CD8-positive, alpha-beta memory T cell (primary cell): ENCODE measurements at places on chromosomes 4 and X. TPM values are rescaled to one million over a fixed set of nuclear protein-coding genes. Genes with fewer than 3 reads are reported as not detected.

GRCh38 chr4:107800706-107801105, 24.0 kb upstream of the SGMS2 start:
- no peaks in the 10 kb centered on the region for H3K36me3 ChIP-seq
- H3K4me3 ChIP-seq, result no peak overlapping the region
- H3K4me1 ChIP-seq, result no peaks in the 10 kb centered on the region
- H3K27me3 ChIP-seq, result no peaks in the 10 kb centered on the region
- no peak overlapping the region for H3K27ac ChIP-seq

DNA sequence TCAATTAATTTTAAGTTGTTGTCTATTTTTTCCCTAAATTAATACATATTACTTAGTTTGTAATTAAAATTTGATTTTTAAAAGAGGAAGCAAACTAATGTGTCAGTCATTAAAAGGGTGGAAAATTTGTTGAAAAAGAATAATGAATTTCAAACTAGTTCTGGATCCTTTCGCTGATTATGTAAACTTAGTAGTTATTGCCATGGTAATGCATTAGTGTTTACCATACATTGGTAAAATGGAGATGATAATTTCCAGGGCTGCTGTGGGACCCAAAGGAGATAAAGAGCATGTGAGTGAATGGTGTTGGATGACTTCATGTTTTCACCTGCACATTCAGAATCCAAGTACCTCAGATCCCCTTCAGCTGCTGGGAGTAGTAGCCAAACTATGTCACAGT, 6.5 kb downstream of the BEX3 start:
- H3K27me3 ChIP-seq, result no peaks in the 10 kb centered on the region
- H3K4me1 ChIP-seq, result no peaks in the 10 kb centered on the region

DNA sequence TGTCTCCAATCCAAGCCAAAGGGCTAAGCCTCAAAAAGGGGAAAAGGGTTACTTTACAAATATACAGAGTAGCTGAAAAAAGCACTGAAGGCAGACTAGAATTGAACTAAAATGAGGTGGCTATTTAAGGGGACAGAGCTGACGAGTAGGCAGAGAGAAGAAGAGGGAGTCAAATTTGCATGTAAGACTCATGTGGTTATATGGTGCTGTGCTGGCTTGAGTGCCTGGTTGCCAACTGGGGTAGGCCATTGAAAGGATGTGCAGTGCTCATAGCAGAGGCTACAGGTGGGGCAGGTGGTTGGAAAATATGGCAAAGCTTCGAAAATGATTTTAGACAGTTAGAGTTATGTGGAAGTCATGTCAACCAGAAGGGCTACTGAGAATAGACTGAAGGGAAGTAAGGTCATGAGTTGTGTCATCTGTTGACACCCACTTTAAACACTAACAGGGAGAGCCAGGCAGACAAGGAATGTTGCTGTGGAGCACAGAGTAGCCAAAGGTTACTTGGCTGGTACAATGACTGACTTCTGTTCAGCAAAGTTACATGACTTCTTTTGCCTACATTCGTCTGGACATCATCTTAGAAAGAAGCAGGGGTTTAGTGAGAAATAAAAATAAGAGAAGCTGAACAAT, 1210.4 kb downstream of the ADGRL3 start:
- DNase-seq, result no peak
- no peaks in the 10 kb centered on the region for H3K36me3 ChIP-seq
- no peak overlapping the region for H3K4me3 ChIP-seq
- H3K27ac ChIP-seq, result no peak overlapping the region
- no peaks in the 10 kb centered on the region for H3K27me3 ChIP-seq
- no peaks in the 10 kb centered on the region for H3K4me1 ChIP-seq

DNA sequence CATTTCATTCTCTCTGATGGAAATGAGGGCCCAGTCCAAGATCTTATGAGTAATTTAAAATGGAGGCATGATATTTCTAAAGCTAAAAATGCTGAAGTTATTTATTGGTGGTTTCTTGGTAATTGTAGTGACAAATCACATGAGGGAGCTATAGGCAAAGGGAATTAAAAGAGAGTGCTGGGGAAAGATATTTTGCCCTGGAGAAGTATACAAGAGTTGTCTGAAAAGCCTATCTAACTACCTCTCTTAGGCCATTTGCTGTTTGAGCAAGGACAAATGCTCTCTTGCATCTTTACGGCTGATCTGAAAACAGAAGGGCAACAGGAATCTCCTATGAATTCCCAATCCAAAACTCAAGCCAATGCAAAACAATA, 89.4 kb downstream of the FMR1NB start:
- H3K36me3 ChIP-seq, result no peaks in the 10 kb centered on the region
- H3K4me3 ChIP-seq, result no peak overlapping the region
- DNase-seq, result no peak
- H3K27ac ChIP-seq, result no peak overlapping the region

DNA sequence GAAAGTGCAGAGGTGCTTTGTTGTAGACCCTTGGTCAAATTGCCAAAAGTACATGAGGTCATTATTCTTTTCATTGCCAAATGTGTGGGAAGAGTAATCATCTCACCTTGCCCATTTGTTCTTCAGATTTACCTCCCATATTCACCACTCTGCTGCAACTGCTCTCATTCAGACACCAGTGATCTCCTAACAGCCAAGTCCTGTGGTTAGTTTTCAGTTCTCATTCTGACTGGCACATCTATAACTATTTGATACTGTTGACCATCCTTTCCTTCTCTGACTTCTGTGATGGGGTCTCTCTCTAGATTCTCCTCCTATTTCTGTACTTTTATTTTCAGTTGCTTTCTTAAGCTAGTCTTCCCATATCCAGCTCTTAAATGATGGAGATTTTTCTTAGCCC, 39.8 kb downstream of the GRIA3 start:
- no peaks in the 10 kb centered on the region for H3K4me1 ChIP-seq
- DNase-seq, result no peak
- H3K4me3 ChIP-seq, result no peak overlapping the region
- H3K36me3 ChIP-seq, result no peaks in the 10 kb centered on the region
- H3K27me3 ChIP-seq, result no peaks in the 10 kb centered on the region

- no peaks in the 10 kb centered on the region for H3K36me3 ChIP-seq
- no peak overlapping the region for H3K27ac ChIP-seq
- no peaks in the 10 kb centered on the region for H3K4me1 ChIP-seq
- no peak overlapping the region for H3K4me3 ChIP-seq
Measured at GRCh38 chr4:147096667-147097604, 151.3 kb upstream of the TTC29 start.

DNA sequence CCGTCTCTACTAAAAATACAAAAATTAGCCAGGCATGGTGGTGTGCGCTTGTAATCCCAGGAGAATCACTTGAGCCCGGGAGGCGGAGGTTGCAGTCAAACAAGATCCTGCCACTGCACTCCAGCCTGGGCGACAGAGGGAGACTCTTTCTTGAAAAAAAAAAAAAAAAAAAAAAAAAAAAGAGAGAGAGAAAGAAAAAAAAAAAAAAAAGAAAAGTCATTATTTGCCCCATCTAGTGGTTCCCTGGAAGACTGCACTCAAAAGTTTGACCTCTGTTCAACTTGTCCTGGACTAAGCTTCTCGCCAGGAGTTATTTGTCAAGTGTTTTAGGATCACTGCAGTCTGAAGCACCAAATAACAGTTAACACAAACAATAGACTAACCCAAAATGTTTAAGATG, 45.3 kb upstream of the KCTD8 start:
- H3K4me1 ChIP-seq, result no peaks in the 10 kb centered on the region
- H3K27ac ChIP-seq, result no peak overlapping the region
- no peaks in the 10 kb centered on the region for H3K36me3 ChIP-seq
- DNase-seq, result no peak

DNA sequence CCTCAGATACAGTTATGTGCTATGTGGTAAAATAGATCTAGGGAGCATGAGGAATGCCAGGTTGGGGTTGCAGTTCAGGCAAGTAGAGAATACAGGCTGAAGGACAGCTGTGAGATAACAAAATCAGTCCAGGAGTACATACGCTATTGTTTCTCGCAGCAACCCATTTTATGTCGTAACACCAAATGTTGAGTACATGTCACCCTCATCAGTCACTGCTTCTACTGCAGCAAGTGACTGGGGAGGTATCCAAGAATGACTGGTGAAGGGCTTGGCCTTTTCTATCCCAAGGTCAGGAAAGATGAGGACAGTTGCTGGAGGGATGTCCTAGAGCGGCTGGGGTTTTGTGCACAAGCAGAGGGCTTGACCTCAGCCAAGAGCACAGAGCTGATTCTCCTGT, 172.1 kb downstream of the CBR4 start:
- H3K4me3 ChIP-seq, result no peak overlapping the region
- H3K4me1 ChIP-seq, result no peaks in the 10 kb centered on the region
- no peak overlapping the region for H3K27ac ChIP-seq
- no peak for DNase-seq
- H3K36me3 ChIP-seq, result no peaks in the 10 kb centered on the region

- no peaks in the 10 kb centered on the region for H3K27me3 ChIP-seq
- no peak for DNase-seq
- H3K4me3 ChIP-seq, result no peak overlapping the region
- no peak overlapping the region for H3K27ac ChIP-seq
Measured at GRCh38 chrX:27622883-27623282, 32.7 kb downstream of the DCAF8L2 start.

GRCh38 chr4:155392481-155393184, 15.9 kb upstream of the MAP9 start:
- no peak overlapping the region for H3K4me3 ChIP-seq
- no peaks in the 10 kb centered on the region for H3K27me3 ChIP-seq
- H3K36me3 ChIP-seq, result no peaks in the 10 kb centered on the region
- H3K4me1 ChIP-seq, result no peaks in the 10 kb centered on the region

- H3K4me3 ChIP-seq, result no peak overlapping the region
Measured at GRCh38 chr4:113447061-113447460, 314.5 kb downstream of the CAMK2D start.

- no peak overlapping the region for H3K27ac ChIP-seq
- H3K27me3 ChIP-seq, result no peaks in the 10 kb centered on the region
- H3K36me3 ChIP-seq, result no peaks in the 10 kb centered on the region
Measured at GRCh38 chr4:87076690-87077358, 142.0 kb downstream of the AFF1 start.

GRCh38 chr4:156886481-156886880, 85.1 kb downstream of the PDGFC start:
- H3K4me3 ChIP-seq, result no peak overlapping the region
- no peak for DNase-seq
- no peak overlapping the region for H3K27ac ChIP-seq
- no peaks in the 10 kb centered on the region for H3K36me3 ChIP-seq

DNA sequence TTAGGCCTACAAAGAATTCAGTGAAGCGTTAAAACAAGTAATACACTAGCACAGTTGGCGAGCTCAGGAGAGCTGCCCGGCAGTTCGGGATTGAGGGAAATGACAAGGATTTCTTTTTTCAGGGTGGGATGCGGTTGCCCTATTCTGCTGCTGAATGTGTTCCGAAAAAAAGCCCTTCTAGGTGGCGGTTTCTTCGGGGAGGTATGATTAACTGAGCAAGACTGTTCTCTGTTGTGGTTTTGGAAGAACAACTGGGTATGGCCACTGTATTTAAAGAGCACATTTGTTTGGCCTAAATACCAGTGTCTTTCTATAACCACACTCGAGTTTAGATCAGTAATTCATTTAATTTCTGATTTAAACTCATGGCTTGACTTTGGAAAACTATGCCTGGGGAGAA, 459.7 kb upstream of the FAT1 start:
- H3K4me1 ChIP-seq, result no peaks in the 10 kb centered on the region
- no peak overlapping the region for H3K27ac ChIP-seq
- H3K27me3 ChIP-seq, result no peaks in the 10 kb centered on the region
- no peak overlapping the region for H3K4me3 ChIP-seq
- no peak for DNase-seq

- no peak overlapping the region for H3K4me3 ChIP-seq
- H3K27me3 ChIP-seq, result no peaks in the 10 kb centered on the region
- H3K27ac ChIP-seq, result no peak overlapping the region
Measured at GRCh38 chrX:44265559-44265958, 77.9 kb downstream of the EFHC2 start.

DNA sequence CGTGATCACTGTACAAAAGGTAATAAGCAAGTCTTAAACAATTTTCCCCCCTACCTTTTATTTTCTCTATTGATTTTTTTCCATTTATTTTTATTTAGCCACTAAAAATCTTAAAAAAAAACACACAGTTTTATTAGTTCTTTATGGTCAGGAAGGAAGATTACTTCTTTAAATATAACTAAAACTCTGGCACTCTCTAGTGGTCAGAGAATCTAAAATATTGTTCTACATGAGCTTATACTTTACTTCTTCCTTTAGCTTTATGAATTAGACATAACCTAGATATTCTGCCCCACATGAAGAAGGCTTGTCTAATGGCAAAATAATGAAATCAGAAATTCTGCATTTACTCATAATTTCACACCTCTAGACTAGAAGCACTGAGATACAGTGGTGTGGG, 135.2 kb downstream of the PDE5A start:
- H3K27me3 ChIP-seq, result no peaks in the 10 kb centered on the region
- no peak overlapping the region for H3K4me3 ChIP-seq
- H3K27ac ChIP-seq, result no peak overlapping the region
- H3K4me1 ChIP-seq, result no peaks in the 10 kb centered on the region
- no peak for DNase-seq
- peaks cover 10% of the 10 kb centered on the region for H3K36me3 ChIP-seq

DNA sequence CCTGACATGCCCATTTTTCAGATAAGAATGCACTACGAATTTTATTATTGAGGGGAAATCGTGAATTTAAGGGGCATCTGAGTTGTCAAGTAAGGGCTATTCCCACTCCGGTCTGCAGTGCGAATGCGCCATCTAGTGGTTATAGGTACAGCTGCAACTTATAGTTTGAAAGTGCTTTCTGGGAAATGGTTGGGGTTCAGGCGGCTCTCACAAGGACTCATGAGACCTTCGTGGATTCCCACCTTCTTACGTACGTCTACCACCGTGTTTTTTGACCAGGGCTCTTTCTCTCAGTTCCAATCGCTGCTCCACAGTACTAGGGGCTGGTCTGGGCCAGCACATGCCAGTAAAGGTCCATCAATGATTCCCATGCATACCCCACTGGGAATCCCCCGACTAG, 12.3 kb downstream of the MSL3 start:
- H3K27ac ChIP-seq, result no peak overlapping the region
- DNase-seq, result no peak

DNA sequence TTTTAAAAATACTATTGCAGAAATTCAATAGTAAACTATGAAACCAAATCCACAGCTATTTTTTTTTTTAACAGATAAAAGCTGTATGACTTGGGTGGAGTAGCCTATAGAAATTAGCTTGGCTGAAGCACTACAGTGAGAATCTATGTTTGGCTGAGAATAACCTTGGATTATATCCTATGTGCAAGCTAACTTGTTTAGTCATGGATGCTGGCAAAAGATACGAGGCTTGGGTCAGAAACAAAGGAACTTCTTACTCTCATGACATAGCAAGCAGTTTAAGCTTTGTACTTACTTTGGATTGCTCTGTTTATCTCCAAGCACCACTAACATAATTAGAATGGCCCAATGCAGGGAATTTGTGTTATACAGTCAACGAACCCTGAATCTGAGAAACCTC, 119.2 kb upstream of the GRID2 start:
- H3K27me3 ChIP-seq, result no peaks in the 10 kb centered on the region
- no peak for DNase-seq
- H3K4me1 ChIP-seq, result no peaks in the 10 kb centered on the region
- H3K36me3 ChIP-seq, result no peaks in the 10 kb centered on the region

Gene PNMA6A
- 1.8 TPM for total RNA-seq

Gene JAKMIP1
- total RNA-seq, result 12.7 TPM

Gene XAGE1A
- total RNA-seq, result not detected

Gene FAAH2
- total RNA-seq, result 2.0 TPM

Gene ARAP2
- total RNA-seq, result 49.9 TPM

Gene STK26
- 52.4 TPM for total RNA-seq

Gene SPANXN3
- not detected for total RNA-seq

Gene STBD1
- total RNA-seq, result not detected

Gene G6PD
- total RNA-seq, result 108 TPM
